SJSA1 (cell line): ENCODE measurements at places on chromosomes 6 and 20. TPM values are rescaled to one million over a fixed set of nuclear protein-coding genes. Genes with fewer than 3 reads are reported as not detected.

Gene RUNX2
- total RNA-seq: 4.9 and 10.3 TPM in 2 replicates

GRCh38 chr6:44044154-44044539, 83.1 kb downstream of the MRPL14 start:
- no peak for DNase-seq

- no peak for DNase-seq
Observed at GRCh38 chr20:44095831-44096230, 91.2 kb downstream of the JPH2 start.

- no peak for DNase-seq
Observed at GRCh38 chr6:96721227-96721626, 116.0 kb downstream of the GPR63 start.

GRCh38 chr6:108609276-108609769, 48.6 kb downstream of the FOXO3 start:
- DNase-seq: no peak

DNA sequence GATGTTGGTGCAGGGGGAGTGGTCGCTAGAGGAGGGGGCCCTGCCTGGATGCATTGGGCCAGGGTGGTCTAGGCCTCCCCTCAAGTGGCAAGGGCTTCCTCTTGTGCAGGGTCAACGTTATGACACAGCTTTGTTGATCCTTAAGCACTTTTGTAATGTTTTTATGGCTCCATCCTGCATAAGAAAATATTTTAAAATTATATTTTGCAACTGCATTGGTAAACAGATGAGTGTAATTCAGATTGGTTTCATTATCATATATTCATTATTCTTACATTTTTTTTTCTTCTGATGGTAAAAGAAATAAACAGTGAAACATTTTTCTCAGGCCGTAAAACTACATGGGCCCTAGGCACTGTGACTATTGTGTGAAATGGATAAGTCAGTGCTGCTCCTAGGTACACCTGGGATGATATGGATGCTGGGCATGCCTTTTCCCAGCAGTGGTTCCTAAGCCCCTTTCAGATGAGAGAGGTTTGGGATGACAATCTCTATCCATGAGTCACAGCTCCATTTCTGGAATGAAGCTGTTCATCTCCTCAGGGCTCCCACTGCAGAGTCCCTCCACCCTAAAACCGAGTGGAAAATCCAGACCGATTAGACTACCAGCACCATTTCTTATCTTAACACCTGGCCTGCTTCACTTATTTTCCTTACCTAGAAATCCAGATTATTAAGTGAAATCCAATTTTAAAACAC, 5.8 kb upstream of the SIM1 start:
- no peak for DNase-seq

Gene RRBP1
- 241 and 272 TPM in 2 replicates for total RNA-seq

DNA sequence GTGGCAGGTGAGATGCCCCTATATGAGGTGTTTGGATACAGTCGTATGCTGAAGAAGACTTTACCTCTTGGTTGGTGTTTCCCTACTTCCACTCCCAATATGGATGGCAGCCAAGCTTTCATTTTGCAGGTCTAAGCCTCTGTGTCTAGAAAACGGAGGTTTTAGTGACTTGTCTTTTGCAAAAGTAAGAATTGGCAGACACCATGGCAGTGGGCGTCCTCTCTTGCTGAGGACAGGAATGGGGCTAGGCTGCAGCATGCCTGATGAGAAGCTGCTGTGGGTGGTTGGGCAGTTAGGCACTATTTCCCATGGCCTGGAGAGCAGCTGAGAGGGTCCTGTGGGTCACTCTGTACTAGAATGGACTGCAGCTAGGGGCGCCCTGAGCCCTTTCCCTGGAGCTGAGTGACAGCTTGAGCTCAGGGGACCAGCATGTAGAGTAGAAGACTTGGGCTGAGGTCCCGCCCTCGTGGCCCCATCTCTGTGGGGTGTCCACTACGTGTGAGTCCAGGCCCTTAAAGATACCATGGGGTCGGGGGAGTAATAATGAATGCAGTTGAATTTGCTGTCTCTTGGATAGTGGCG, 127.4 kb downstream of the CDH26 start:
- DNase-seq: no peak

DNA sequence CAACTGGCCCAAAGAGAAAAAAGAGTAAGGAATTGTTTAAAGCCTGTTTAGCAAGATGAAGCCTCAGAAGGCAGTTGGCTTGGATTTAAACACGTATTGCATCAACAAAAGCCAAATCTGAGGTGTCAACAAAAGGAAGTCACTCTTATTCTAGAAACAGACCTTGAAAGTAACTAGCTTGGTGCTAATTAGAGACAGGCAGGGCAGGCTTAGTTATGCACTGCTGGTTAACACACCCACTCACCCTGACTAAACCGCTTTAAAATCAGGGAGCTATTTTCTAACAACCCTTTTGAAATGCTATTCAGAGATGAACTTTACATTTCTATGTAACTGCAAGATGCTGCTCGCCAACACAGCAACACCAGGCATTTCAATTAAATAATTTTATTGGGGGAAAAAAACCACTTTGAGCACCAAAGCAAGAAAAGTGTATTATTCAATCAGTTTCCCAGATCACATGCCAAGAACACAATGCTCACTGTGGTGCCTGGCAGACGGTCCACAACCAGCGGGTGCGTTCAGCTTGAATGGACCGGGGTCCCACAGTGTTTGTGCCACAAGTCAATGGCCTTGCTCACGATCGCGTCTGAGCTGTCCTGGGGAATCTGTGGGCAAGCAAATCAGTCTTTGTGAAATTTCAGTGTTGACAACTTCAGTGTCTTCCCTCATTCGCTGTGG, 23.6 kb downstream of the TBC1D7 start:
- DNase-seq: no peak

DNA sequence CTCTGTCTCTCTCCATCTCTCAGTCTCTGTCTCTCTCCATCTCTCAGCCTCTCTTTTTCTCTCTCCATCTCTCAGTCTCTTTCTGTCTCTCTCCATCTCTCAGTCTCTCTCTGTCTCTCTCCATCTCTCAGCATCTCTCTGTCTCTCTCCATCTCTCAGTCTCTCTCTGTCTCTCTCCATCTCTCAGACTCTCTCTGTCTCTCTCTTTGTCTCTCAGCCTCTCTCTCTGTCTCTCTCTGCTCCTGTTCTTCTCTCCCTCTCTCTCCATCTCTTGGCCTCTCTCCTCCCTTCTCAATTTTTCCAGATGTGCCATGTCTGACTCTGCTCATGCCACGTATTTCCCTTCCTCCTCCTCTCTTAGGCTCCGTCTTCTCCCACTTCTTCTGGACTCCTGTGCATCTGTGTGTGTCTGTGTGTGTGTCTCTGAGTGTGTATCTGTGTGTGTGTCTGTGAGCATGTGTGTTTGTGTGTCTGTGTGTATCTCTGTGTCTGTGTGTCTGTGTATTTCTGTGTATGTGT, 72.7 kb downstream of the SRC start:
- no peak for DNase-seq

DNA sequence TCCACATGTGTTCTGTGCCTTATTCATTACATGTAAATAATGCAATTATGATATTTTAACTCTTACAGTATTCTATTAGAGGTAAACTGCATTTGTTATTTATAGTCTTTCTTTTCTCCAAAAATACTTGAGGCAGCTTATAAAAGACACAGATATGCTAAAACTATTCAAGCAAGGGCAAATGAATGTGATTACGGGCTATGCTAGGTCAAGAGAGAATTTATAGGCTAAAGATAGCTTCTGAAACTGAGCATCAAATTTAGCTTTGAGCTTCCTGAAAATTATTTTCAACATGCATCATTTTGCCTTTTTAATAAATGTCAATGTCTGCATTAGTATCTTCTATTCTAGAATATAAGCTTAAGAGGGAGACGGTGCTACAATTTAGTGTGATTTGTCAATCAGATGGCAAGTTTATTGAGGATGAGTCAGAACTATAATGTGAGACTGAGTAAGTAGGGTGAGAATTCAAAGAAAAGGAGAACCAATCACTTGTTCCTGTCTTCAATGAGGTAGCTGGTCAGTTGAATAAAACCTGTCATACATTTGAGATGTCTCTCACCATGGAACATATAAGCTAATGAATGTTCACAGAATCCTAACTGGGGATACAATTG, 669.4 kb upstream of the CITED2 start:
- DNase-seq: no peak

DNA sequence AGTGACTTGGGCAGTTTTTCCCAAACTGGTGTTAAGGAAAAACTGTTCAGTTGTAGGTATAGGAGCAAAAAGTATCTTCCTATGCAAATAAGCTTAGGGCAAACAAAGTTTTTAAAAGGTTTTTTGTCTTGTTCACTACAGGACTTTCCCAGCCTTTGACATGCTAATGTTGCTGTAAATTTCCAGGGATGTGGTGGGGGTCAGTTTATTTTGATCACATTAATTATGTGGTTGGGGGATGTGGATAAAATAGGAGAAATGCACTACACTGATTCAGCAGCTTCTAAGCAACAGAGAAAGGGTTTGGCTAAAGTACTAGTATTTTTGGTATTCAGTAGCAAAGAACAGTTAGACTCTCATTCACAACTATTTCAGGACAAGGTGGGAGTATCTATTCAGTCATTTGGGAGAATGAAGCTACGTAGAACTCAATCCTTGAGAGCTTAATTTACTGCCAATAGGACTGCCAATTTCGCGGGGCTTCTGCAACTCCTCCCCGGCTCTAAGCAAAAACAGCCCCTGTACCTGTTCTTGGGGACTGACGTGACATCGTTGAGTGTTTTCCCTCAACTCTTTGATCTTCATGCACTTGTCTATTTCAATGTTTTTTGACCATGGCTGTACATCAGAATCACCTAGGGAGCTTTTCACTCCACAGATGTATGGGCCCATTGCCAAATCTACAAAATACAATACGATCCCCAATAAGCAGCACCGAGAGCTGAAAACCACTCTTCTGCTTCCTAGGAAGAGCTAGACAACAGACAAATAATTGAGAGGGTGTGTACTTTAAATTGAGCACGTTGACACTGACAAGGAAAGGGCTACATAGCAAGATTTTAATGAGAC, 94.8 kb upstream of the NHSL1 start:
- DNase-seq: no peak

GRCh38 chr6:170148709-170149470, 142.0 kb downstream of the DLL1 start:
- DNase-seq: no peak

Gene RAMACL
- total RNA-seq: 0.24 and 0.50 TPM in 2 replicates

Gene ZNF341
- 2.1 and 5.5 TPM in 2 replicates for total RNA-seq

DNA sequence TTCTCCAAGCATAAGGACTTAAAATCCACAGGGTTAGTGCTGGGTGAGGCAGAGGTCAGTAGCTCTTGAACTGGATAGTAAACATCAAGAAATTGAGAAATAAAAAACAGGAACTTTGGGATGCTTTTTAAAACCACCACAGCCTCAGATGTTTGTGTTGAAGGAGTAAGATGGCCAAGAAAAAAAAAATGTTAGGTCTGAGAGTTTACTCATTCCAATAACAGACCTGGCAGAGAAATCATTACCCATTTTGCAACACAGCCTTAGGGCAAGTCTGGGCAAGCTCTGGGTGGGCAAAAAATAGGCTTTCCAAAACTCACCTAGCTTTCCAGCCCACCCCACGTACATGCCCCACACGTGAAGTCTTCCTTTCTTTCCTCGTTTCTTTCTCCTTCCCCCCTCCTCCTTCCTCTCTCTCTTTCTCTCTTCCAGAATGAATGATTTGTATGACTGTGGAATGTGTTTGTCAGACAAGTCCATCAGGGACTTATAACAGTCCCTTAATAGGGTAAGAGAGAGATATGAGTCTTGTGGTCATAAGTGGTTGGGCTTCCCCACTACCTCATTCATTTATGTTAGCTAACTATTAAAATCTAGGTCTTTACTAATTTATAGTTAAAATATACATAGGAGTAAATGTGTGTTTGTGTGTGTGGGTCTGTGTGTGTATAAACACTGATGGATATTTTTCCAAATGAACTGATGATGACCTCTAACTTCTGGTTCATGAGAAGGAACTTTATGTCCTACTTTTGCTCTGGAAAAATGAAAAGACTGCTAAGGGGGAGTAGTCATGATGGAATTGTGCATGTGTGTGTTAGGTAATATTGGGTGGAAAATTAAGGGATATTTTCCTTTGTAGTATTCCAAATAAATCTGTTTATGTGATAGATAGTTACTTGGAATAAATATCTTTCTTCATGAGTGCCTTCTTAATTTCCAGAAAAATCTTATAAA, 18.0 kb upstream of the DSE start:
- no peak for DNase-seq

GRCh38 chr20:7275645-7276237, 508.3 kb downstream of the BMP2 start:
- no peak for DNase-seq
